ENCODE measurements at places on chromosomes 5 and 9.
A peak's percentile ranks its signal among the peaks of the same experiment; 100 is the strongest.

GRCh38 chr9:35518981-35519679 lies 29.2 kb downstream of the RUSC2 start:
- no peak for DNase-seq

DNA sequence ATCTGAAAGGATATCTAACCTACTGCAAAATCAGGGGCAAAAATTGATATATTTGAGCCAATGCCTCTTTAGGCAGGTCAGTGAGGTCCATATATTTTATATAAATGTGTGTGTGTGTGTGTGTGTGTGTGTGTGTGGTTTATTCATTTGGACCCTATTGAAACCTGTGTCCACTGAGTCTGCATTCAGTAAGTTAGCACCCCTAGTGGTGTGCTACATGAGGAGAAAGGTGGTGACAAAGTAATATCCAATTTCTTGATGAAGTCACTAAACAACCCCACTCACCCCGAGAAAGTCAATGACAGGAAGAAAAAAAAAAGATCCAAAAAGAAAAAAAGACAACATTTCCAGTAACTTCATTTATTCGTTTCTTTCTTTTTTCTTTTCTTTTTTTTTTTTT lies 4.1 kb downstream of the FBXW11 start:
- peak; percentile 42 for DNase-seq

DNA sequence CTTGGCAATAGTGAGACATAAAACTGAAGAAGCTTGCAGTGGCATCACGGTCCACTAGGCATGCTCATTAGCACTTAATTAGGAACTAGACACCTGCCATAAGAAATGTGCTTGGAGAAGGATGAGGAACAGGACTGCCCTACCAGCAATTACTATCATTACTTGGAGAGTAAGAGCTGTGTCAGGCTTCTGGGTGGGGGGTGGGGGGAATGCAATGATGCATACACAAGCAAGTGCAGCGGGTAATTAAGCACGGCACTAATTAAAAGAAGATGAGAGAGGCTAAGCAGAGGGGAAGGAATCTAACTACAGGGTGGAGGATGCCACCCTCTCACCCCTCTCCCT lies 53.1 kb downstream of the TLE1 start:
- DNase-seq, result no peak

- DNase-seq, result no peak
Observed at GRCh38 chr5:89211836-89212235, 328.9 kb upstream of the MEF2C start.

DNA sequence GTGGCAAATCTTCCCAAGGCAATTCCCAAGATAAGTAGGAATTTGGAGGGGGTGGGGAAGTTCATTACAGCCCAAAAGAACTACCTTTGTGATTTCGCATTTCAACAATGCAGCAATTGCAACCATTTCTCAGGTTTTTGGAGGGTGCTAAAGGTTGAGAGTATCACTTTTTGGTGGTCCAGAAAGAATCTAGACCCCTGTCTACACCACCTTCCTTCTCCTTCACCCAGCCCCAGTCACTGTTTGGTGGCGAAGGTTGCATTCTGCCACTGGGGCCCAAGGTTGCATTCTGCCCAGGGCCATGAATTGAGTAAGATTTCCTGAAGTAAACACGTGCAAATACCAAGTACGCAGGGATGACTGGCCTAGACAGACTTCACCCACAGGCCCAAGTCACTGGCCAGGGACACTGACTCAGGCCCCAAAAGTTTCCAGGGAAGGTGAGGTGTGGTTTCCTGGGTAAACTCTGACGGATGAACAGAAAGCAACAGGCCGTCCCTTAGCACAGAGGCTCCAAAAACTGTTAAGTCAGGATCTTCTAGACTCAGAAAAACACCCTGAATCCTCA lies 5.7 kb downstream of the PDE6A start:
- DNase-seq, result no peak

- no peak for DNase-seq
Observed at GRCh38 chr9:17942498-17942897, 363.6 kb downstream of the SH3GL2 start.

DNA sequence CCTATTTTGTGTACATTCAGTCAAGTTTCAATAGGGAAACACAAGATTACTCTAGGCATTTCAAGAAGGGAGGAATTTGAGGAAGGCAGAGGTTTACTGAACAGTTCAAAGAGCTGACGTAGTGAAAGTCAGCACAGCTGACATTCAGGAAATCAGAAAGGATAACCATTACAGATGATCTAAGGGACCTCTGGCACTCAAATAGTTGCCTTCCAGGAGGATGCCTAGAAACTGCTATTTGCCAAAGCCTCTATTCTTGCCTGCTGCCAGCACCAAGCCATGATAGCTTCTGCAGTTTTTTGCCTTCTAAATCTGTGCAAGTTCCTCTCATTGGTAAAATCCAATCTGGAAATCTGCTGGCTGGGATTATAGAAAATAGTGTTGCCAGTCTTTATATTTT lies 373.1 kb downstream of the CSNK1G3 start:
- no peak for DNase-seq

GRCh38 chr9:135857371-135857786 lies 50.0 kb downstream of the CAMSAP1 start:
- DNase-seq, result no peak

DNA sequence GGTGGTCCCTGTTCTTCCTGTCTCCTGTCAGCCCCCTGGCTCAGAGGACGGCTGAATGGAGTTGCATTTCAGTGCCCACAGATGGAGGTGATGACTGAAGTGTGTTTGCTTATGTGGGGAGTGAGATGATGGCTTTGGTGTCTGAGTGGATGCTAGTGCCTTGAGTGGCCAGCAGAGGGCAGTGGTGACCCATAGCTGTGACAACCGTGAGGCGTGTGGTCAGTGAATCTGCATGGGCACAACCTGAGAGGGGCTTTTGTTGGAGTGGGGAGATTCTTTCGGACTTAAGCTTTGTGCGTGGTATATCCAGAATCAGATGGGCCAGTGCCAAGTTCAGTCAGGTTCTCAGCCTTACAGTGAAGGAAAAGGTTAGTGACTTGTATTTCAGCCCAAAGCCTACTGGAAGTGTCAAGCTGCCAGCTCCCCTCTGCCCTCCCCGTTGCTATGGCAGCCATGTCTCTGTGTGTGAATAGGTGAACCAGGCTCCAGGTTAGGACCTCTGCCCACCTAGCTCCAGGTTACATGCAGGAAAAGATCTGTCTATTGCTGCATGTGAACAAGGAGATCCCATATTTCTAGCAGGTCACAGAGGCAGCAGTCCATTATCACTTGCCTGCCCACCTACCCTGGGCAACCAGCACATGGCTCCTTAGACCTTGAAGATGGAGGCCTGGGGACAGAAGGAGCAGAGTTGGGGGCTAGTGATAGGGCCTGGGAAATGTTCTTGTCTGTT lies 14.7 kb upstream of the CXXC5 start:
- peak; percentile 86 for DNase-seq

- no peak for DNase-seq
Observed at GRCh38 chr5:112883192-112883591, 22.1 kb downstream of the SRP19 start.
